ENCODE measurements at places on chromosomes 12 and 14. TPM values are rescaled to one million over a fixed set of nuclear protein-coding genes. Genes with fewer than 3 reads are reported as not detected.

HNF1A gene
- polyA plus RNA-seq = 0.03 TPM

GARIN6 gene
- polyA plus RNA-seq = not detected

LRRK2 gene
- 7.0 TPM for polyA plus RNA-seq

STXBP6 gene
- polyA plus RNA-seq = 1.1 TPM

ASCL1 gene
- polyA plus RNA-seq = 0.82 TPM

TROAP gene
- 1.1 TPM for polyA plus RNA-seq

PTHLH gene
- not detected for polyA plus RNA-seq

ENDOU gene
- 0.51 TPM for polyA plus RNA-seq

LYZ gene
- polyA plus RNA-seq = 11.3 TPM

SERPINA10 gene
- 0.13 TPM for polyA plus RNA-seq

FBRSL1 gene
- 41.9 TPM for polyA plus RNA-seq

RILPL2 gene
- polyA plus RNA-seq = 2.5 TPM

SRRM4 gene
- 0.67 TPM for polyA plus RNA-seq

TGM1 gene
- polyA plus RNA-seq = 0.44 TPM

SRGAP1 gene
- polyA plus RNA-seq = 8.1 TPM

FOXM1 gene
- polyA plus RNA-seq = 1.0 TPM

PARP11 gene
- polyA plus RNA-seq = 4.5 TPM

PPFIBP1 gene
- polyA plus RNA-seq = 9.6 TPM

EXOC3L4 gene
- polyA plus RNA-seq = not detected

RHEBL1 gene
- 0.71 TPM for polyA plus RNA-seq

DENR gene
- 21.9 TPM for polyA plus RNA-seq

SSPN gene
- polyA plus RNA-seq = 3.7 TPM

LIN7A gene
- 3.5 TPM for polyA plus RNA-seq

IL31 gene
- not detected for polyA plus RNA-seq

SPX gene
- 0.48 TPM for polyA plus RNA-seq

TGFB3 gene
- polyA plus RNA-seq = 29.1 TPM

PUS1 gene
- 11.7 TPM for polyA plus RNA-seq

LRP10 gene
- 26.8 TPM for polyA plus RNA-seq

ZDHHC17 gene
- 25.7 TPM for polyA plus RNA-seq

TBX5 gene
- polyA plus RNA-seq = not detected
